ENCODE measurements at places on chromosomes 5 and 9.

GRCh38 chr9:34576597-34577399 lies 12.7 kb downstream of the CNTFR start:
- DNase-seq = no peak

- peak; percentile 39 for DNase-seq
Measured at GRCh38 chr5:132426525-132427138, 57.1 kb downstream of the SLC22A5 start.

GRCh38 chr9:33080534-33080933 lies 4.1 kb upstream of the SMU1 start:
- no peak for DNase-seq

GRCh38 chr9:114884787-114885452 lies 45.5 kb downstream of the TNFSF8 start:
- DNase-seq = no peak

DNA sequence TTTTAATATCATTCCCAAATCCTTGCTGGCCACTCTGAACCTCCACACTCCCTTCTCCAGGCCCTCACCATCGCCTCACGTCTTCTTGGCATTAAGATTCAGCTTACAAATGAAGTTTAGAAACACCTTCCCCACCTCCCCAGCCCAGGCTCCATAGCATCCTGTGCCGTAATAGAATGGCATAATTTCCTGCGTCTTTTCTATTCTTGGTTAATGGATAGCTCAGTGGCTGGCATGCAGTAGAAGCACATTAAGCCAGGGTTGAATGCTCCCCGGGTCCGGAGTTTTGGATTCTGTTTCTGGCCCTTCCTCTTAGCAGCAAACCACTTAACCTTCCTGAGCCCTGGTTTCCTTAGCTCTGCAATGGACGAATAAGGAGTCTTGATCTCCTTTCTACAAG lies 13.8 kb downstream of the WWC1 start:
- no peak for DNase-seq

All from activated CD4-positive, CD25-positive, alpha-beta regulatory T cell treated with anti-CD3 and anti-CD28 coated beads, Interleukin-2, amount 50 U/mL, for 16 hours (primary cell).